ENCODE measurements at places on chromosomes 3 and 15.
A peak's percentile ranks its signal among the peaks of the same experiment; 100 is the strongest.

DNA sequence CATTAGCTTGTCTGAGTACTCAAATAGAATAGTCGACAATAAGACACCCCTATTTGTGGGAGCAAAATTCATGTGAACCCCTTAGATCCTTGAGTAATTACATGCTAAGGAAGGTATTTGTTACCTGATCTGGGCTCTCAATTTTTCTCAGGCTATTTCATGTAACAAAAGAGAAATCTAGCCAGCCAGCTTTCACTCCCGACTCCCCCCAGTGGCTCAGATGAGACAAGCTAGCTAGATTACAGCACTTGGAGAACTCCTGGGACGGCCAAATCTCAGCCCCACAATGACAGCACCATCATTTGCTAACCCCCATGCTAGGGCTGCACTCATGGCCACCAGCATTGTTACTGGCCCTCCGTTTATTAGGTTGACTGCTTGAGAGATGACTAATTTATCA is 41.3 kb downstream of the GLDN start:
- peak; percentile 11 for DNase-seq

- DNase-seq: no peak
Measured at GRCh38 chr3:95311272-95311671, 1248.4 kb downstream of the NSUN3 start.

GRCh38 chr15:95215017-95215416 is 983.7 kb downstream of the MCTP2 start:
- DNase-seq: no peak

GRCh38 chr3:140602781-140603180 is 75.1 kb upstream of the TRIM42 start:
- DNase-seq: no peak

DNA sequence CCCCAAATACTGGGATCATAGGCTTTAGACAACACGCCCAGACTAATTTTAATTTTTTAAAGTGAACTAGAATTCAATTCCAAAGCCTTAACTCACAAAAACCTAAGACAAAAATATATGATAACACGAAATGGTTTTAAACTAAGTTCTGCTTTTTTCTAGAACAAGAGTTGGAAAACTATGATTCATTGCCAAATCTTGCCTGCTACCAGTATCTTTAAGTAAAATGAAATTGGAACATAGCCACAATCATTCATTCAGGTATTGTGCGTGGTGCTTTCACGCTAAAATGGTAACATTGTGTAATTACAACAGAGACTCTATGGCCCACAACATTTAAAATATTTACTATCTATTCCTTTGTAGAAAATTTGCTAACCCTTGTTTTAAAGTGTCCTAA is 488.0 kb upstream of the ZNF385D start:
- DNase-seq: no peak
